Activated T-helper 1 cell treated with Interleukin-2 at 50 U/mL for 16 hours (primary cell): ENCODE measurements at places on chromosomes 2 and 18.

GRCh38 chr2:202723746-202724145, 89.0 kb downstream of the FAM117B start:
- no peak for DNase-seq

- no peak for DNase-seq
These were observed 89.0 kb downstream of the ZNF532 start for GRCh38 chr18:58953627-58954026.

DNA sequence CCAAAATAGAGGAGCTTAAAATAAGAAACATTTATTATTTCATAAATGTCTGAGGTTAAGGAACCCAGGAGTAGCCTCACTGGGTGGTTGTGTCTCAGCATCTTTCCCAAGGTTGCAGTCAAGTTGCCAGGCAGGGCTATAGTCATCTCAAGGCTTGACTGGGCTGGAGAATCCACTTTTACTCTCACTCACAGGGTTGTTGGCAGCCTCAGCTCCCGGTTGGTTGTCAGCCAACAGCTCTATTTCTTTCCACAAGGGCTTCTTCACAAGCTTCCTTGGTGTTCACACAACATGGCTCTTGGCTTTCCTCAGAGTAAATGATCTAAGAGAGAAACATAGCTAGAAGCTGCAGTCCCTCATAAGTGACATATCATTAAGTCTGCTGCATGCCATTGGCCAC, 55.6 kb upstream of the TEX51 start:
- DNase-seq, result no peak

- DNase-seq, result no peak
These were observed 319.9 kb upstream of the SLC14A2 start for GRCh38 chr18:45295388-45295787.

DNA sequence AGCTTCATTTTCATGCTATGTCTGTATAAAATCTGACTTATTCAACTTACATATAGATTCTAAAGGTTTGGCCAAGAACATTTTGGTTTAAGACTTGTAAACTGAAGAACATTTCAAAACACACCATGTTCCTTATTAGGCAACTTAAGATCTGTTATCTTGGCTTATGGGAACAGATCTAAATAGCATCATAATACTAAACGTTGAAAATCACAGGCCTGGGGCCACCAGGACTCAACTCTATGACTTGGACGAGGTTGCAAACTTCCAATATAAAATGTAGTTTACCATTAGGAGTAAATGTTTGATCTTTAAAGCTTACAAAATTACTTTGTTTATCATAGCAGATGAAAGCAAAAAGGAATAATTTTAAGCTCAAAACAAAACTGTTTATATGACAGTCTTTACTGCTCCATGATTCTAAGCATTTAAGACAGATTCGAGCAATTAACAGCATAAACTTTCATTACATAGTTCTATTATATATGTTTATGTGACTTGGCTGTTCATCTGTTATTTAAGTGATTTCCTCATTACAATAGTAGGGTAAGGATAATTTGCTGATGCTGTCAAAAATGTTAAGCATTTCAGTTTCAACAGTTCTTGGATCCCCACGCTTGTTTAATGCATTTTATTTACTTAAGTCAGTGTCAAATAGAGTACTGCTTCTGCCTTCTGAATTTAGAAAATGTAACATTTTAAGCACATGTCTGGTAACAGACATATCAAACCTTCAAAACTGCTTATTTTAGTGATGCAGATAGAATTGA, 8.3 kb downstream of the TCF4 start:
- DNase-seq, result no peak

GRCh38 chr18:51028201-51028805, 1.7 kb upstream of the SMAD4 start:
- DNase-seq, result no peak

- DNase-seq, result no peak
These were observed 82.5 kb upstream of the KCNE4 start for GRCh38 chr2:222969491-222969890.

DNA sequence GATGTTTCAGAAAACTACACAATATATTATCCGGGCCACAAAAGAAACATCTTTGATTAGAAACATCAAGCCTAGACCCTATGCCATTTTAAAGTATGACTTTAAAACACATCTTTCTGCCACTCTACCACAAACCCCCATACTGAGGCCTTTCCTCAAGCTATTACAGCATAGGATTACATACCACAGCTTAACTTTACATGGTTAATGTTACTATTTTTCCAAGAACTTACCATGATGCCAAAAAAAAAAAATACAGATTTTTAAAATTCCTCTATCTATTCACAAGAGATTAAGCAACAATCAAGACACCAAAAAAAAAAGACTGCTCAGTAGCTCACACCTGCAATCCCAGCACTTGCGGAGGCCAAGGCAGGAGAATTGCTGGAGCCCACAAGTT, 9.0 kb downstream of the NCKAP1 start:
- no peak for DNase-seq

GRCh38 chr18:7363338-7363737, 132.4 kb downstream of the LRRC30 start:
- DNase-seq, result no peak

GRCh38 chr2:220670511-220670910, 901.6 kb downstream of the EPHA4 start:
- no peak for DNase-seq
